ENCODE measurements at places on chromosomes 1 and 21.

- DNase-seq, result no peak
These were observed 43.0 kb upstream of the AK4 start for GRCh38 chr1:65104854-65105534.

DNA sequence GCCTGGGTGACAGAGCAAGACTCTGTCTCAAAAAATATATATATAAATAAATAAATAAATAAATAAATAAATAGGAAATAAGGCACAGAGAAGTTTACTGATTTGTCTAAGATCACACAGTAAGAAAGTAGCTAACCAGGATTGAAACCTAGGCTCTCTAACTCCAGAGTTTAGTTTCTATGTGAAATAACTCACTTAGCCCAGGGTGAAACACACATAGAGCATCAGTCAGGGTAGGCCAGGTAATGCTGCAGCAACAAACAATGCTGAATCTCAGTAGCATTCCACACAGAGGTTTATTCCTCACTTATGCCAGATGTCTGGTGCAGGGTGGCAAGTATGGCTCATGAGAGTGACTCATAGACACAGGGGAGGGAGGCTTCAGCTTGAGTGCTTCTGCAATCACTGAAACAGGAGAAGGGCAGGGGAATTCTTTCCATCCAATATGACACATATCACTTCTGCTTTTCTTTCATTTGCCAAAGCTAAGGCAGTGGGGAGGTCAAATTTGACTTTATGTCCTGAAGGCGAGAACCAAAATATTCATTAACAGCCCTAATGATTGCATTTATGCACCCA lies 37.1 kb upstream of the KANK4 start:
- DNase-seq, result no peak

GRCh38 chr1:201307231-201307630 lies 23.9 kb downstream of the PKP1 start:
- no peak for DNase-seq

DNA sequence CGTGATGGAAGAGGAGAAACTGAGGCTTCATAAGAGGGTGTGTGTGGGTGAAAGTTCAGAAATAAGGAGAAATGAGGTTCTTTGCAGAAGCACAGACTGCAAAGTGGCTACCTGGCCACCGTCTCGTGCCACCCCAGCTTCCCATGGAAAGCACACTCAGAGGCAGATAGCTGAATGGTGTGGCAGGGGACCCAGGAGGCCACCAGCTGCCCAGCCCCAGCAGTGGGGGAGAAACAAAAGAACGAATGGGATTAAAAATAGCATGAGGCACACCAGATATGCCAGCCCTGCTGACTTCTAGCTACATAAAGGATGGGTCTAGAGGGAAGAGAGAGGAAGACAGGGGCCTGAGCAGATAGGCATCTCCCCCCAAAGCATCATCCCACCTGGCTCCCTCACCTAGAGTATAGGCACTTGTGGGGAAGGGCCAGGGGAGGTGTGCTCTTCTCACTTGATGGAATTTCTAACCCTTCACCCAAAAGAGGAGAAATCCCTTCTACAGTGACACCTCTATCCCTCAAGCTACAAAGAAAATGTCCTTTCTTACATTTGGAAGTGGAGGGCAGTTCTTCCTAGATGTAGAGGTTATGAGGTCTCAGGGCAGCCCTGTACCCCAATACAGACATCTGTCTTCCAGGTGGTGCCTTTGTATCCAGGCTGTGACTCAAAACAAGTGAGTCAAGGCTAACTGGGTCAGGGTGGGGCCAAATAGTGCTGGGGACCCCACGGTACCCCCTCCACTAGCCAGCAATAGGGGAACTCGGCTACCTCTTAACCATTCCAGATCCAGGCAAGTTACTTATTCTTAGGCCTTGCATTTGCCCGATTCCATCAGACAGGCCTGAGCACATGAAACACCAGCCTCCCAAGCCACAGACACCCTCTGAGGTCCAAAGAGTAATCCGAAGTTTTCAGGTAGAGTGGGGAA lies 3.5 kb downstream of the HDGF start:
- DNase-seq, result no peak

- DNase-seq, result no peak
These were observed 89.9 kb upstream of the SSX2IP start for GRCh38 chr1:84780000-84780716.

Data from GOT3 (cell line).